ENCODE measurements at places on chromosomes 11 and 22.
A peak's percentile ranks its signal among the peaks of the same experiment; 100 is the strongest.

DNA sequence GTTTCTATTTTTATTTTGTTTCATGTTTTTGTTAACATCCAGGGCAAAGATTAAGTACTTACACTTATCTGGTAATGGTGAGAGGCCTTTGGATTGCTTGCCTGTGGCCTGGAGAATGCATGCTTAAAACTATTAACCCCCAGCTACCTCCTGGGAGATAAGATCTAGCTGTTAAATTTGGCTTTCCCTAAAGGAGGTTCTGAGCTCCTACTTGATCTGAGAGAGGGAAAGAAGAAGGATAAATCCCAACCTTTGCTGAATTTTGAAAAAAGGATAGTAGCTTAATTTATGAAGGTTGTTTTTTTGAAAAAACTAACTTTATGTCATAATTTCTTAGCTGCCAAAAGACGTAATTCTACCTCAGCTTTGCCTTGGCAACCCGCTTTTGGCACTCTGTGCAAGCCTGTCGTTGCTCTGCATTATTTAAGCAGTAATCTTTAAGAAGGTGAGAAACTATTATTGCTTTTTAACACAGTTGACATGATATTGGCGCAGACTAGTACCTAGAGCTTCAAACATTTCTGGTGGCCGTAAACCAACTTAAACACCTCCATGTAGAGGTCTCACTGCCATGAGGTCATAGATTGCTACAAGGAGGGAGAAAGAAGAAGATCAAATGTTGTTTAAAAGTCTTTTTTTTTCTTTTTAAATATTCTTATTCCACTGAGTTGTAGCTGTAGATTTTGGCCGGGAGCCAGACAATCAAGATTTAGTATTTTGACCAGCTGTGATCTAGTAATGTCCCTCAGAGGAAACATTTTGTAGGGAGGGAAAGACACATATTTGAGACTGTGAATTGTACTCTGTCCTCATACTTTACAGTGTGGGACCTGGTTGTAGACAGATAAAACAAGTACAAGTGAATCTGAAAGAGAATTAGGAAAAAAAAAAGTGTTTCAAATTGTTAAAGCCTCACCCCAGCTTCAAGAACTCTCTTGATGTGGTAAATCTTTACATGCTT is 74.4 kb downstream of the WNT11 start:
- no peak for DNase-seq

GRCh38 chr22:28773461-28773867 is 969 bp downstream of the CCDC117 start:
- peak; percentile 44 for DNase-seq

- DNase-seq = no peak
Observed at GRCh38 chr11:68387840-68388239, 72.7 kb upstream of the PPP6R3 start.

DNA sequence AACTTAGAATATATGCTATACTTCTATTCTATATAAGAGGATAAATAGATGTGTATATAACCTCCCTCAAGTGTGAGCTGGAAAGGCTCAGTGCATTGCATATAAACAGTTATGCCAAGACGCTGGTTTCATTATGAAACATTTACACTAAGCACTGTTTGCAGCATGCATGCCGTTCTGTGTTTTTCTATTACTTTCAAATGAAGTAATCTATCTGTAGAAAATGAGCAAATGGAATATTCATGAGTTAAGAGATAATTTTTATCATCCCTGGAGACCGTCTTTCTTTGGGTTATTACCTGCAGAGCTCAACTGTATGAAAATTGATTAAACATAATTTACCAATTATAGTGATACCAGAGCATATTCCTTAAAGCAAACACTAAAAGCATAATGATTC is 925.7 kb upstream of the CCDC90B start:
- no peak for DNase-seq

- DNase-seq = peak; percentile 41
Observed at GRCh38 chr11:117146521-117146920, 2.4 kb downstream of the PAFAH1B2 start.

DNA sequence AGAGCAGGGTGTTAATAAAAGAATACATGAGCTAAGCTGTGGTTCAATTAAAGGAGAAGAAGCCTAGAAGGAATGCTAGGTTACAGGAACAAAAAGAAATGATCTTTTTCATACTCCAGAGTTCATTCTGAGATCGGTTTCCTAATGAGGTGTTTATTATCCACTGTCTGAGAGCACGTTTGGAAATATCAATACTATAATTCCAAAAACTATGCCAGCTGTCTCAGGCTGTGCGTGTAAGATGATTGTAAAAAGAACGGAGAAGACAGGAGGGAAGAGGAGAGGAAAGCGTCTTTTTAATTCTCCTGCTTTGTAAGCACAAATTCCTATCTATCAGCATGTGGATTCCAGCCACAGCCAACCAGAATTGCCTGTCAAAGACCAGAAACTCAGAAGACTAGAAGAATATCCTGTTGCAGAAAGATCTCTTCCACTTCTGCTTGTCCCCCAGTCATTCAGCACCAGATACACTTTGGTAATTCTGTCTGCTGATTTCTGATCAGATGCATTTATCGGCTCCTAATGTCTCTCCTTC is 25.7 kb downstream of the APOL5 start:
- no peak for DNase-seq

DNA sequence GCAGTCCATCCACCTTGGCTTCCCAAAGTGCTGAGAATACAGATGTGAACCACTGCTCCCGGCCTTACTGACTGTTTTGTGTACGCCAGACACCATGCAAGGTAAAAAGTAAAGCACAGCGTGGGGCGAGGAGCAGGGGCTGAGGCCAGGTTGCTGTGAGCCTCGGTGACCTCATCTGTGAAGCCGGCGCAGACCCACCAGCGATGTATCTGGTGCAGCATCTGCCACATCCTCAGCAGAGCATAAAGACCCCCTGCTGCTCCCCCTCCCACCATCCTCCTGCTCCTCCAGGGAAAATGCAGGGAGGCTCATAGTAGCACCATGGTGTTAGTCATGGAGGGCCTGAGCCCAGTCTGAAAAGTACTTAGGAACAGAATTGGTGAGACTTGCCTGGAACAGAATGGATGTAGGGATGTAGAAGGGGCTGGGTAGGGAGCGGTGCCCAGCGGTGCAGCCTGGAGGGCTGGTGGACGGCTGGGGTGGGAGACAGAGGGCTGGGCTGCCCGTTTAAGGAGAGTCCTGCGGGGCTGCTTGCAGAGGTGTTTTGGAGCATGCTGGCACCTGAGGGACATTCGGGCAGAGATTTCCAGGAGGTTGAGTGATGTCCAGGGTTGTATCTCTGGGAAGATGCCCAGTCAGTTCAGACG is 462.4 kb downstream of the BRD1 start:
- no peak for DNase-seq

- peak; percentile 27 for DNase-seq
Observed at GRCh38 chr11:120431633-120432032, 79.9 kb upstream of the GRIK4 start.

Measured in NB4 (cell line).